Activated gamma-delta T cell treated with anti-CD3 and anti-CD28 coated beads, Interleukin-2, amount 50 U/mL, for 16 hours (primary cell): ENCODE measurements at places on chromosomes 7 and 10.
A peak's percentile ranks its signal among the peaks of the same experiment; 100 is the strongest.

DNA sequence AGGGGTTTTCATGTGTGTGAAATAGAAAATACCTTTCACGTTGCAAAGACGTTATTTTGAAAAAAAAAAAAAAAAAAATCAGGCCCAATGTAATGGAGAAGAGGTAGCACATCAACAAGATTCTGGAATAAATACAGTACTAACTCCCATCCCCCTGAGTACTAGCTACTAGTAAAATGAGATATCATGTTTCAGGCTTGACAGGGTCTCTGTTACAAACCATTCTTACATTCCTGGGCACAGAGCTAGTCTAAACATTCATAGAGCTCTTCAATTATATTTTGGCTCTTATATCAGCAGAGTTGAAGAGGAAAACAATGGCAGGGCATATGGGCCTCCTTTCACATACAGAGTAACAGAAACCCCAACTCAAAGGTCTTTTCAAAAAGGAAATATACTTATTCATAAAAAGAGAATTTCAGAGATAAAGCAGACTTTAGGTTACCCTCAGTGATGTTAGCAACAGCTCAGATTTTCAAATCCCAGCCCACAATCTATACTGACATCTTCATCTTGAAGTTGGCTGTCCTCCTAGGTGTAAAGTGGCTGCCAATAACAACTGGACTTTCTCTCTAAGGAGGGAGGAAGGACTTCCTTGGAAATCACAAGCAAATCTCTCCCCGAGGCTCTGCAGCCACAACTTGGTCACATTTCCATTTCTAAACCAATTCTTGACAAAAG lies 18.6 kb downstream of the C7orf33 start:
- no peak for DNase-seq

GRCh38 chr7:77940647-77941046 lies 142.1 kb downstream of the PHTF2 start:
- no peak for DNase-seq

- no peak for DNase-seq
Observed at GRCh38 chr7:80508440-80508839, 3.4 kb downstream of the GNAT3 start.

DNA sequence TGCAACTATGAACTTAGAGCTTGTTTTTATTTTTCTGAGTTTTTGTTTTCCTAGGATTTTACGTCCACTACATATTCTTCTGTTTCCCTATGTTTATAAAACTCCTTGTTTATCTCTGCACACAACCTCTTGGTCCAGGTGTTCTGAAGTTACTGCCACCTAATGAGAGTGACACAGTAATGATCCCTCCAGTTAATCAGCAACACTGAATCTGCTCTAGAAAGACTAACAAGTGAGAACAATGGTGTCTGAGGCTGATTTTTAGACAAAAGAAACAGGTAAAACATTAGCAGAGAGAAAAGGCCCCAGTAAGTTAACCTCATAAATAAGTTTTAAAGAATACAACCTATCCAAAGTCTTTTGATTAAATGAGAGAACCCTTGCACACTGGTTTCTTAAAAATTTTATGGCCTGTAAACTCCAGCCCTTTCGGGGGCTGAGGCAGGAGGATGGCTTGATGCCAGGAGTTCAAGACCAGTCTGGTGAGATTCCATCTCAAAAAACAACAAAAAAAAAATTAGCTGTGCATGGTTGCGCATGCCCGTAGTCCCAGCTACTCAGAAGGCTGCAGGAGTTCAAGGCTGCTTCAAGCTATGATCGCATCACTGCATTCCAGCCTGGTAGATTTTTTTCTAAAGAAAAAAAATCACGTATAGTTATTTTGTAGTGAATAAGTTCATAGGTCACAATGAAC lies 397.6 kb downstream of the MAGI2 start:
- DNase-seq, result no peak

DNA sequence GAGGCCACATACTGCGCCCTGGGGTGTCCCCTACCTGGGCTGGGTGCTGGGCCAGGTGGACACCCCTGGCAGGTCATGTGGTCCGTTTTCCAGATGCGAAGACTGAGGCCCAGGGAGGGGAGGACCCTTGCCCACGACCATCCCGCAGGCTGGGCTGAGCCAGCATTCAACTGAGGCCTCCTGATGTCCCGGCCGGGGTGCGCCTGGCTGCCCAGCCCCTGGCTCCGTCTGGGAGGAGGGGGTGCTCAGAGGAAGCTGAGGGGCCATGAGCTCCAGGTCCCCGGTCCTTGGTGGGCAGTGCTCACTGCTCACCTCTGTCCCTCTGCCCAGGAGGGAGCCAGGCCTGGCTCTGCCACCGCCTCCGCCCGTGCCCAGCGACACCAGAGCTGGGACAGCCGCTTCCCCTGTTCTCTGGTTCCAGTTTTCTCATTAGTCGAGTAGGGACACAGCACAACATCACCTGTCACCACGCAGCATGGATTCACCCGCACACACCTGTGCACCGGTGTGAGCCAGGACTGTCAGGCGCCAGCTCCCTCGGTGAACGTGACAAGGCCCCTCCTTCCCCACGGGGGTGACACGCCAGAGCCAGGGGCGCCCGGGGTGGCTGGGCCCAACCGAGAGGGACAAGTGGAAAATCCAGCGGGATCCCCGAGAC lies 139.7 kb downstream of the ELFN1 start:
- no peak for DNase-seq

- DNase-seq, result no peak
Observed at GRCh38 chr10:32190890-32191491, 134.8 kb upstream of the KIF5B start.

DNA sequence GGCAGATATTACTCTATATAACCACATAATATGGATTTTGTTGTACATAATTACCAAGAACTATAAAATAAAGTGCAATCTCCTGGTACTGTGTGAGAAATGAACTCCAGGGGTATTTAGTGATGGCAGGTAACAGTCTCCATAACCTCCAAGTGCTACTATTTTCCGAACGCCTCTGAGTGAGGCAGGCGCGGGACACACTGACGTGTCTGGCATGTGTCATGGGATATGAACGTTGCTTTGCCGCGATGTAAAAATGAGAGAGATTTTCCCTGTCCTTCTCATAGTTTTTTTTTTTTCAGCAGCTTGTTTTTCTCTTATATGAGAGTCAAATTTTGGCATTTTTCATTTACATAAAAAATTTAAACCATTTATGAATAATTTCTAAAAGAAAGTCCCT lies 3.6 kb downstream of the ADARB2 start:
- DNase-seq, result no peak

GRCh38 chr7:150450491-150451001 lies at the start of gene GIMAP8:
TSS of gene GIMAP8 (plus strand) at chr7:150450630. CDS start at chr7:150466699, 16,069 bp downstream.
- DNase-seq, result peak; percentile 45

GRCh38 chr7:69912846-69913245 lies 314.6 kb downstream of the AUTS2 start:
- no peak for DNase-seq
